GM23338 (cell line): ENCODE measurements at places on chromosomes 7 and 10. TPM values are rescaled to one million over a fixed set of nuclear protein-coding genes. Genes with fewer than 3 reads are reported as not detected.

DNA sequence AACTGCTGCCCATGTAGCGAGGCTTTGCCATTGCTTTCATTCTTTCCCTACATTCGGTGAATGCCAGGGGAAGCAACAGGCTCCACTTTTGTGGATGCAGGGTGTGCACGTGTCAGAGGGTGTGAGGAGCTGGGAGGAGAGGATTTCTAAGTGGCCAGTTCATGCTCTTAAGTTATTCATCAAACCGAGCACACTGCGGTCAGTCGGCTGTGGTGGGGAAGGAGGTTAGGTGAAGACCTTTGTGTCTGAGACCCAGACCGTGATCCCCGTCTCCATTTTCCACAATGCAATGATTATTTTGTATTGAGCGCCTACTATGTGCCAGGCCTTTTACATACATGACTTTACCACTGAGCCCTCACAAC, 438.6 kb upstream of the GALNT17 start:
- no peak for DNase-seq
- H3K27ac ChIP-seq: no peak overlapping the region
- peaks cover 24% of the 10 kb centered on the region for H3K4me1 ChIP-seq
- peaks cover 46% of the 10 kb centered on the region for H3K27me3 ChIP-seq

- no peaks in the 10 kb centered on the region for H3K36me3 ChIP-seq
- no peaks in the 10 kb centered on the region for H3K27me3 ChIP-seq
- no peak overlapping the region for H3K4me3 ChIP-seq
- H3K4me1 ChIP-seq: no peaks in the 10 kb centered on the region
These were observed 84.8 kb upstream of the EGR2 start for GRCh38 chr10:62900829-62901571.

GRCh38 chr7:147332988-147333387, 1216.4 kb downstream of the CNTNAP2 start:
- H3K4me1 ChIP-seq: no peaks in the 10 kb centered on the region
- no peaks in the 10 kb centered on the region for H3K27me3 ChIP-seq
- no peaks in the 10 kb centered on the region for H3K36me3 ChIP-seq
- H3K27ac ChIP-seq: no peak overlapping the region
- no peak for DNase-seq
- no peak overlapping the region for H3K4me3 ChIP-seq

Gene SLC26A5
- total RNA-seq: 0.49 and 0.58 TPM in 2 replicates
